ENCODE measurements at places on chromosomes 2 and 18. TPM values are rescaled to one million over a fixed set of nuclear protein-coding genes. Genes with fewer than 3 reads are reported as not detected.

Gene BCL11A
- total RNA-seq = 0.38 TPM

Gene TMEM17
- total RNA-seq = 2.2 TPM

Gene NIFK
- total RNA-seq = 47.1 TPM

Gene NDUFAF7
- 12.4 TPM for total RNA-seq

Gene ORC2
- 23.4 TPM for total RNA-seq

Gene VRK2
- total RNA-seq = 44.1 TPM

Gene RGPD4
- total RNA-seq = not detected

Gene MBOAT2
- 8.3 TPM for total RNA-seq

Gene DNAH7
- total RNA-seq = under 0.01 TPM

Gene RNF125
- 4.8 TPM for total RNA-seq

Gene REG1B
- total RNA-seq = not detected

Gene CCDC102B
- 3.6 TPM for total RNA-seq

Gene CCBE1
- 3.3 TPM for total RNA-seq

Gene CDH19
- total RNA-seq = not detected

Gene CNDP1
- not detected for total RNA-seq

Gene IFIH1
- 5.9 TPM for total RNA-seq
